Hippocampal formation (tissue), 2 donors: ENCODE measurements at places on chromosomes 2 and 18.
A peak's percentile ranks its signal among the peaks of the same experiment; 100 is the strongest.

- DNase-seq: peak; percentile 16
These were observed 2.4 kb upstream of the PROC start for GRCh38 chr2:127415593-127416505.

- no peak for DNase-seq
These were observed 3.0 kb downstream of the LRRFIP1 start for GRCh38 chr2:237630216-237631000.

DNA sequence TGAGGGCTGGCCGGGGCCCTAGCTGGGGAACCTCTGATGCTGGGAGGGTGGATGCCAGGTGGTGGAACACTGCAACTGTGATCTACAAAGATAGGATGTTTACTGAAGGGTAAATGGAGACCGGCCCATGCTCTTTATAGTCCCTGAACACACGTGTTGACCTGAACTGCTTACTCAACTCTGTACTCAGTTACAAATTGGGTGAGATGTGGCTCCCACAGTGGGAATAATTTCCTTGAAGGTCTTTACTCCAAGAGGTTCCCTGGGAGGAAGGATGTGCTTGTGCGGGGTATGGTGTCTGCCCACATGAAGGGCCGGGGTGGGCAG is 254.1 kb downstream of the PRKCE start:
- no peak for DNase-seq

DNA sequence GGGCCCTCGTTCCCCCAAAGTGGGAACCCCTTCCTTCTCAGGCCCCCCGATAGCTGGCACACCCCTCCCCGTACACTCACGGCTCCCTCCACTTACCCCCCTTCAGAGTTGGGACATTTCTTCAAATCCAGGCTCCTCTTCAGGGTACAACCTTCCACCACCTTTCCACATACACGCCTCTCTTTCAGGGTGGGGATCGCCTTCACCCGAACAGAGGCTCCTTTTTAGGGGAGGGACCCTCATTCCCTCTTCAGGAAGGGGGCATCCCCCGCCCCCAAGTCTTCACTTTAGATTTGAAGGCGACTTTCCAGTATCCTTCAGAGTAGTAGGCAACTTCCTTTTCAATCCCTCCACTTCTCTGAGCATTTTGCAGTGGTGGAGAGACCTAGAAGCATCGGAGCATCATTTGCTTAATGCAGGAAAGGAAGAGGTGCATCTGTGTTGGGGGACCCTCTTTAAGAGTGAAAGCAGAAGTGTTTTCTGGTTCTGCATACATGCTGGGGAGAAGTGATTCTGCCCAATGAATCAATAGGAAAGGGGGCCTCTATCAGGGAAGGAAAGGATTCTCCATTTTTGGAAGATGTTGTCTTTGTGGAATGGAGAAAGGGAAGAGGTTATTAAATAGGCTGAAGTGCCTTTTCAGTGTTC is 845 bp downstream of the EML4 start:
- DNase-seq: no peak

DNA sequence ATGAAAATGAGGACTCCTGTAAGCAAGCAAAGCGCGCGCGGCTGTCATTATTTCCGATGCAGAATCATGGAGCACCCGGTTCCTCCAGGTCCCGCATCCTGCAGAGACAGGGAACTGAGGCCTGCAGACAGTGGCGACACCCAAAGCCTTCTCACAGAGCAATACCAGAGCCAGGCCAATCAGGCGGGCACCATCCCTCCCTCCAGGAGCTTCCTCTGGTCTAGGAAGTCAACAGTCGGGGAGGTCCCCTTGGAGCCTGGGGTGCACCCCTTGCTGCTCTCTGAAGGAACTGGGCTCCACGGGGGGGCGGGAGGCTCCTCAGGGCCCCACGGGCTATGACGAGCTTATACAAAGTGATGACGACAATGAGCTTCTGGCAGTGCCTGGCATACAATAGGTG is 60.3 kb upstream of the HPCAL1 start:
- no peak for DNase-seq

- no peak for DNase-seq
These were observed 646.9 kb upstream of the ZEB2 start for GRCh38 chr2:145166731-145167302.

DNA sequence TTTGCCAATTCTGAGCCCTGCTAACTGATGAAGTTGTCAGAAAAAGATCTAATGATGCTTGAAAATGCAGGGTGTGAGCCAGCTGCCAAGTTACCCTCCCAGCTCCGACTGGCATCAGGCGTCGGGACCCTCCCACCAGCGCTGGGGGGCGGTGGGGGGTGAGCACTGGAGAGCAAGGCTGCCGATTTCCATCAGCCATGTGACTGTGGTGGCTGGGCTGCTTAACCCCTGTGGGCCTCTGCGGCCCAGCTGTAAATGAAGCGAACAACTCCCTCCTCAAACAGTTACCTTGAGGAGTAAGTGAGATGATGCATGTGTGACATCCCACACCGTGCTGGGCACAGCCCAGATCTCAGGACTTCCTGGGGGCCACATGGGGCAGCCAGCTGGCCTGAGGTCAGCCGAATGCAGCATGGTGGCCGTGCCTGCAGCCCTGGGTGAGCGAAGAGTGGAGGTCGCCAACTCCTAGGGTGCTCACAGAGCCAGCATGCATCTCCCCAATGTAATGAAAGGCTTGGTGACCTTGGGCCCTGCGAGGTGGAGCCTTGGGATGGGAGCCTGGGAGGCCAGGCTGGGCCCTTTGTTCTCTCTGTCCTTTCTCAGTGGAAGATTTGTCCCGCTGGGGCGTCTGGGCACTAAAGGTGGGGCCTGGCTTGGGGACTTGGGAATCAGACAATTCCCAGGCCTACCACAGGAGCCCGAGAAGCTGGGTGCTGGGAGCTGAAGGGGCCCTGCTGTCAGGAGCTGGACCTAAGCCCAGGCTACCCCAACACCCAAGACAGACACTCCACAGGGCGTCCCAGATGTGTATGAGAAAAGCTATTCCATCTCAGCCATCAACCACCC is 25.1 kb downstream of the CIB4 start:
- DNase-seq: no peak

DNA sequence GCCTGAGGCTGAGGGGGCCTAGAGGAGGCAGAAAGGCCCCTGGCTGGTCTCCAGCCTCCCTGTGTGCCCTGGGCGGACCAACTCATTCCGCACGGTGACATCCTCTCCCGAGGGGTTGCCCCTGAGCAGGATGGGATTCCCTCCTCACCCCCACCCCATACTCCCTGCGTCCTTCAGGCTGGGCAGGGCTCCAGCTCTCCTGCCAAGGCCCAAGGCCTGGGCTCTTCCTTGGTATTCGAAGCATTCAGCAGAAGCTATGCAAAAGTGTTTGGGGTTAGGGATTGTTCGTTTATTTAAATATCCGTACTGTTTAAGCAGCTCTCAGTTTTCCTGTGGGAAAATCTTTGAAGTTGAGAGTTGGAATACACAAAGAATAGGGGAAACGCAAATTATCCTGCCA is 113.1 kb upstream of the RAB12 start:
- DNase-seq: no peak

- no peak for DNase-seq
These were observed 48.7 kb upstream of the NFE2L2 start for GRCh38 chr2:177313162-177313781.

DNA sequence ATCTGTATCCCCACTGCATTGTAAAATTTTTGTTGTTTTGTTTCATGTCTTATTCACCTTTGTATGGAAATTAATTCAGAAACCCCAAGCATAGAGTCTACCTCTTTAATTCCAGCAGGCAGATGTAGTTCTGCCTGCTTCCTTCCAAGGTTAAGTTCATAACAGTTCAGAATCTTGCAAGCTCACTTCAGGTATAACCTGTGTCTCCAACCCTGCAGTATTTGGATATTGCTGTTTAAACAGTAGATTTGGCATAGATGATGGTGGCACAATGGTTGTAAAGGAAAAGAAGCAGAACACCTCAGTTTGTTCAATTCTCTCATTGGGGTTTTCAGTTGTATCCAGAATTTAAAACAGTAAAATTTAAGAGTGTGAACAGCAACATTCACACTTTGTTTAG is 21.2 kb downstream of the SULT1C2 start:
- DNase-seq: no peak

DNA sequence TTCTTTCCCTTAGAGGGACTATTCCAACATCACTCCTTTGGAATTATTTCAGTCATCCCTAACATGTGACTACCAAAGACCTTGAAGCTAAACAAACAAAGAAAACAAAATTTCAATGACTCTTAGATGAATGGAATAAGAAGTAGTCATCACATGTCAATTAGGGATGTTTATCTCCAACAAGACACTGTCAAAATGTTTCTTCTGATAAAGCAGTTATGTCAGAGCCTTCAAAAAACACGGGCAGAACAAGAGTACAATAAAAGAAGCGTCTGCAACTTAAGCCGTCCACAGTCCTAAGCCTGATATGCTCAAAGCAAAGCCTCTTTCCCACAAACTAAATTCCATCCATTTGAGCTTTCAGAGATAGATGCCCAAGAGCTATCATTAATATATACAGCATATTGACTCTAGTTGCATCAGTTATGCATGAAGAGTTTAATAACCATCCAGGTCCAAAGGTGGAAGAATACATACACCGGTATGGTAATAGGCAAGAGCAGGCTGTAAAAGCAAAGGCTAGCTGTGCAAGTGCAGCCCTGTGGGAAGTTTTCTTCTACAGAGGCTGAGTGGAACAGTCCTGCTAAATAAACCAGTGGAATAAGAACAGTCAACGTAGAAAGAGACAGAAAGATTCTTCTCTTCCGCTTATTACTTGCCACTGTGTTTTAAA is 98.1 kb downstream of the ICA1L start:
- no peak for DNase-seq

DNA sequence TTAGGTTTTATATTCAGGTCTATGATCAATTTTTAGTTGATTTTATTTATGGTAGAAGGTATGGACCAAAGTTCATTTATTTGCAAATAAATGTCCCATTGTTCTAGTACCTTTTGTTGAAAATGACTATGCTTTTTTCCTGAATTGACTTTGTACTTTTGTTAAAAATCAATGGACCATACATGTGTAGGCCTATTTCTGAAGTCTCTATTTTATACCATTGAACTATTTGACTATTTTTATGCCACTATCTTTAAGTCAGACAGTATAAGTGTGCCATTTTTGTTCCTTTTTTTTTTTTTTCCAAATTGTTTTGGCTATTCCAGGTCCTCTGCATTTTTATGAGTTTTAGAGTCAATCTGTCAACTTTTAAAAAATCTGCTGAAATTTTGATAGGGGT is 73.6 kb upstream of the UGP2 start:
- DNase-seq: no peak

DNA sequence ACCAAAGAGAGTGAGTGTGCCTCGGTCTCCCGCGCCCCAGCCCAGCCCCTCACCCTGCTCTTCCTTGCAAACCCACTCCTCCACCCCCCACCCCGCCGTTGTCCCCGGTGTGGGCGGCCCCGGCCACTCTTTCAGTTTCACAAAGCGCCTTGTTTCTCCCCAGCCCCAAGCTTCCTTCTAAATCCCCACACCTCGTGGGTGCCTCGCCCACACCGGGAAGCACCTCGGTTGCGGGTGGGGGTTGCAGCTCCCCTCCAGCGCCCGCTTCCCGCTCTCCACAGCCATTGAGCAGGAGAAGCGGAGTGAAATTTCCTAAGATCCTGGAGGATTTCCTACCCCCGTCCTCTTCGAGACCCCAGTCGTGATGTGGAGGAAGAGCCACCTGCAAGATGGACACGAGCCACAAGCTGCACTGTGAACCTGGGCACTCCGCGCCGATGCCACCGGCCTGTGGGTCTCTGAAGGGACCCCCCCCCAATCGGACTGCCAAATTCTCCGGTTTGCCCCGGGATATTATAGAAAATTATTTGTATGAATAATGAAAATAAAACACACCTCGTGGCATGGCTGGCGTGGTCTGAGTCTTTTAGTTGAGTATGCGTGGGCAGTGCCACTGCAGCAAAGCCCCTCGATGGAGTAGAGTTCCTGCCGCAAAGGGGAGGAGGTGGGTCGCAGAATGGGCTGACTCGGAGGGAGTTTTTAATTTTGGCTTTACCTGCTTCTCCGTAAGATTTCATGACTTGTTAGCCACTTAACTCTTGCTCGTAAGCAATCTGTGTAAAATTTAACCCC is 848 bp downstream of the TMSB10 start:
- no peak for DNase-seq

DNA sequence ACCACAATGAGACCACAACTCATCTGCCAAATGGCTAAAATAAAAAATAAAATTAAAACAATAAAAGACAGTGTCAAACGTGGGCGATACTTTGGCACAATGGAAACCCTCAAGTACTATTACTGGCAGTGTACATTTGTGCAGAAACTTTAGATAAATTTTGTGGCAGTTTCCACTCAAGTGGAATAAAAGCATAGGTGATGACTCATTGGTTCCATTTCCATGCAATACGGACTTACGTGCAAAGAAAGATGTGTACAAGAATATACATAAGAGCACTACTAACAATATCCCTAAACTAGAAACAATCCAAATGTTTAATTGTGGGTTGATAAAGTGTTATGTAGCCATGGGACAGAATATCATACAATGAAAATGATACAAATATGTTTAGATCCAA is 259.0 kb upstream of the HNMT start:
- DNase-seq: no peak

- no peak for DNase-seq
These were observed 278.3 kb downstream of the RBM43 start for GRCh38 chr2:150983314-150983897.

GRCh38 chr2:85828725-85829124 is 60.1 kb downstream of the ST3GAL5 start:
- DNase-seq: no peak

DNA sequence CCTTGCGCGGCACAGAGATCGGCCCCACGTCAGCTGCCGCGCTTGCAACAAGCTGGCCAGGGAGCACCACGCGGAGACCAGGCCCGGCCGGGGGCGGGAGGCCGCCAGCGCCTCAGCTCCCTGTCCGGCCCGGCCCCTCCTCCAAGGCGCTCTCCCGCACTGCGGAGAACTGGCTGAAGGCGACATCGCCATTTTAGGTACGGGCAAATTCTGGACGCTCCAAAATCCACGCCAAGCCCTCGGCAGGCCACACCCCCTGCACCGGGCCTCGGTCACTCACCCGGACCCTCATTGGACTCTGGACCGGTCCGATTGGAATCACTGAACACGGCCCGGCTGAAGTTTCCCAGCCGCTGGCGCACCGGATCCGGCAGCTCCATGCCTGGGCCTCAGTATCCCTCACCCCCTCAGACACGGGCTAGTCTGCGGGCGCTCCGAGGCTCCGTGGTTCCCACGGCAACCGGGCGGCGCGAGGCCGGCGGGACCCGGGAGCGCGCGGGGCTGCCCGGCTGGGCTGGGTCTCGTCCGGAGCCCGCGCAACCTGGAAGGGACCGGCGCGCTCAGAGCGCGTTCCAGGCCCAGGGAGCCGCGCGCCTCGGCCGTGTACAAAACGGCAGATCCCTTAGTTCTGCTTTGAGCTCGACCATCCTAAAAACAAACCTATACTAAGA is at the start of gene TMEM17:
TMEM17 (minus strand) TSS at position 446 of the 671 bp plus-strand sequence; CDS start at position 380, 66 bp downstream.
- peak; percentile 91 for DNase-seq

DNA sequence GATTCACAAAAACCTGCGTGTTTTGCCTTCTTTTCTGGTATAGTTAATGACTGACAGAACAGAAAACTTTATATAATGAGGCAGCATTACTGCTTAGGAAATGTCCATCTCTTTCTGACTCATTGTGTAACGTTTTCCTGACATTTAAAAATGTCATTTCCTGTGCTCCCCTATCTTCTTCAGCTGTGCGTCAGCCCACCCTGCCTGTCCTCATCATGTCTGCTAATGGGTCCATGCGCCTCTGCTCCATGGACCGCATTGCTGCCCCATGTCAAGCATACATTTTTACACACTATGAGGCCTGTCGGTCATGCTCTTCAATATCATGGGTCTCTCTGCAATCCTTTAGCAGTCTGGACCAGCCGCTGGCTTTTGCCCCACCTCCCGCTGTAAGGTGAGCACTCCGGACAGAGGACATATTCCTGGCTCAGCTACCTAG is 234.3 kb downstream of the CDCA7 start:
- DNase-seq: no peak
